ENCODE measurements at places on chromosomes 12 and 14. TPM values are rescaled to one million over a fixed set of nuclear protein-coding genes. Genes with fewer than 3 reads are reported as not detected.

Gene SLC10A1
- total RNA-seq: not detected

DNA sequence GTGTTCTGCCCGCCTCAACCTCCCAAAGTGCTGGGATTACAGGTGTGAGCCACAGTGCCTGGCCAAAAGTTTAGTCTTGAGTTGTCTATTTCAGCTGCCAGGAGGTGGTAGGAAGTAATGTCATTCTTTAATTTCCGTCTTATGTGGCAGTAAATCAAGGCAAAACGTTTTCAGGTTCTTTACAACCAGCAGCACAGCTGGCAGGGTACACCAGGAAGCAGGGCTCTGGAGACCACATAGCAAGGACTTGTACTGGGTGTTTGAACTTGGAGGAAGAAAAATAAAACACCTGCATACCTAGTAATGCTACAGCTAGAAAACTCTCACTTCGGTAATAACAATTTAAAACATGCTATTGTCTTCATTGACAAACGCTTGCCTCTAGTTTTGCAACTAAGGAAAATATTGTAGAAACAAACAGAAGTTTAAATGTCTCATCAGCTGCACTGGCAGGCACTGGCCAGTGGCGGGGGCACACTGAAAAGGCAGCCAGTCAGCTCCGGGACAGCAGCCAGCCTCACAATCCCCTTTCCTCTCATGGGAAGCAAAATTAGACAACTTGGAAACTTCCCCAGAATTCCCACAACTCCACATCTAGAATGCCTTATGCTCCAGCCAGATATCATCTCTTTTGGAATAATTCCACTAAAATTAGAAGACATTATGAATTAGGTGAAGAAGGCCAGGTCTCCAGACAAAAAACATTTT, 72.2 kb downstream of the CLIP1 start:
- H3K36me3 ChIP-seq: peaks cover 81% of the 10 kb centered on the region
- H3K4me1 ChIP-seq: no peaks in the 10 kb centered on the region
- H3K27me3 ChIP-seq: no peaks in the 10 kb centered on the region
- DNase-seq: no peak
- no peak overlapping the region for H3K4me3 ChIP-seq

DNA sequence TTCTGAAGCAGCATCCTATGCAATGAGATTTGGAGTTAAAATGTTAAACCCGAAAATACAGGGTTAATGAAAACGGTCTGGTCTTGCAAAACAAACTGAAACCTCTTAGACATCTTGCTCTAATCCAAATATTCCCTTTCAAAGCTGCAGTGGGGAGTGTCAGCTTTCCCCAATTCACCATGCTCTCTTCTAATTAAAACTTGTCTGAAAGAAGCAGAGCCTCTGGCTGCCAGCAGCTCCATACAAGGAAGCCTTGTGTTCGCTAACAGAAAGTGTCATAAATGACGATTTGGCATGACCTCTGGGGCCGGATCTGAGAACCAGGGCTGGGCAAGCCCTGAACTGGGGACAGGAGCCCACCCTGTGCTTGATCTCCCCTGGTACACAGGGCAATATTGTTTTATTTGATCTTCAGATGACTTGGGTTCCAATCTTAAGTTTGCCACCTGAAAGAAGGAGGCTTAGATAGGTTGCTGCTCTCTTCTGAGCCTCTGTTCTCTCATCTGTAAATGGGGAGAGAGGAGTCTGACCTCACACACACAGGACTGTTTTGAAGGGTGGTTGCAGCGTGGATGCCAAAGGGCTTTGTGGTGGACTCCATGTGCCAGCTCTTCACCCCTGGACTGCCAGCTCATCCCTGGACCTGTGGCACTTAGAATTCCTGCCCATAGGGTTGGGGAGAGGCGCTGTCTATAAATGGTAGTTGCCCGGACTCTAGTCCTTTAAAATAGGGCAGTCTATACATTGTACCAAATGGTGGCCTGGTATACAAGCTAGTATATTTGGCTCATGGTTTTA, 7.8 kb downstream of the KMT5A start:
- DNase-seq: no peak
- peaks cover 42% of the 10 kb centered on the region for H3K36me3 ChIP-seq
- H3K4me1 ChIP-seq: peaks cover 51% of the 10 kb centered on the region

GRCh38 chr14:99772371-99773283, 20.6 kb upstream of the EML1 start:
- H3K27ac ChIP-seq: no peak overlapping the region
- no peak overlapping the region for H3K4me3 ChIP-seq
- H3K4me1 ChIP-seq: peaks cover 8% of the 10 kb centered on the region
- no peaks in the 10 kb centered on the region for H3K36me3 ChIP-seq
